ENCODE measurements at places on chromosomes 12 and 14.

- no peak for DNase-seq
These were observed 100.5 kb downstream of the AEBP2 start for GRCh38 chr12:19539836-19540235.

DNA sequence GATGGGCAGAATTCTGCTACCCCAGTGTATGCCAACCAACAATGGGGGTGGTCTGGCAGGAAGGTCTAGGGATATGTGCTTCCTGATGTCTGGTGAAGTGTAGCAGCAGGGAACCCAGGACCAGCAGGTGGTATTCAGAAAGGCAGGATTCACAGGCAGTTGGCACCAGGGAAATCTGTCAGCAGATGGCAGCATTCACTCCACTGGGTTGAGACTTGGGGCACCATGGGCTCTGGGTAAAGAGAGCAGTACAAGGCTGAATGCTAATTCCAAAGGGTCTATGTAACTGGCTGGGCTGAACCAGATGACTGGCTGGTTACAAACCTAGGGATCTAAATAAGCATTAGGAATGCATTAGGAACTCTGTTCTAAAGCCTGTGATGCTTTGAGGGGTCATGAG, 466.9 kb upstream of the STXBP6 start:
- DNase-seq = no peak

- no peak for DNase-seq
These were observed 112.8 kb upstream of the IFNG-AS1 start for GRCh38 chr12:67876305-67876915.

DNA sequence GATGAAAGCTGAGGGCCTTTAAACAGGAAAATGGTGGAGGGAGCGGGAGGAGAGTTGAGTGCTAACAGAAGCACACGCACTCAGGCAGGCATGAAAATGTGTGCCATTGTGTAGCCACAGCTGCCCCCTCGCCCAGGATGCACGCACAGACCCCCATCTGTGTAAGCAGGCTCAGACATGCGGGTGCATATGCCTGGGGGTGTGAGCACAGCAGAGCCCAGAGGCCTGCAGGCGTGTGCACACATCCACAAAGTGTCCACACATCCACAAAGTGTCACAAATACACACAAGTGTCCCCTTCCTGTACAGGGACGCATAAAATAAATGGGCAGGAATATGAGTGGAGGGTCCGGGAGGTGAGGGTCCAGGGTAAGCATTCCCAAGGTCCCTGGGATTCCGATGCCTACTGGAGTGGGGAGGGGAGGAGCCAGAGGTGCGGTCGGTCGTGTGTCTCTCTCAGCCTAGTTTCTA, 805 bp upstream of the KRT7 start:
- DNase-seq = no peak

DNA sequence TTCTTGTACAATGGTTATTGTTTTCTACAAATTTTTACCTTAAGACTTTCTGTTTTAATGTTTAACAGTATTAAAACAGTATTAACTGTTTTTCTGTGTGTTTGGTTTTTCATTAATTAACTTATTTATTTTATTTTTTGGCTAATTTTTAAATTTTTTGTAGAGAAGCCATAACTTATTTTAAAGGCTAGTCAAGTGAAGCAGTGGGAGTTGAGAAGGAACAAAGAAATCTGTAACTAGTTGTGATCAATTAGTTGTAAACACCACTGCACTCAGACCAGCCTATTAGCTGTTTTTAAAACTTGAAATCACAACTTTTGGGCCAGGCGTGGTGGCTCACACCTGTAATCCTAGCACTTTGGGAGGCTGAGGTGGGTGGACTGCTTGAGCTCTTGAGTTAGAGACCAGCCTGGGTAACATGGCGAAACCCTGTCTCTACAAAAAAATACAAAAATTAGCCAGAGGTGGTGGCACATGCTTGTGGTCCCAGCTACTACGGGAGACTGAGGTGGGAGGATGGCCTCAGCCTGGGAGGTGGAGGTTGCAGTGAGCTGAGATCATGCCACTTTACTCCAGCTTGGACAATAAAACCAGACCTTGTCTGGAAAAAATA, 50.9 kb upstream of the HECTD1 start:
- no peak for DNase-seq

DNA sequence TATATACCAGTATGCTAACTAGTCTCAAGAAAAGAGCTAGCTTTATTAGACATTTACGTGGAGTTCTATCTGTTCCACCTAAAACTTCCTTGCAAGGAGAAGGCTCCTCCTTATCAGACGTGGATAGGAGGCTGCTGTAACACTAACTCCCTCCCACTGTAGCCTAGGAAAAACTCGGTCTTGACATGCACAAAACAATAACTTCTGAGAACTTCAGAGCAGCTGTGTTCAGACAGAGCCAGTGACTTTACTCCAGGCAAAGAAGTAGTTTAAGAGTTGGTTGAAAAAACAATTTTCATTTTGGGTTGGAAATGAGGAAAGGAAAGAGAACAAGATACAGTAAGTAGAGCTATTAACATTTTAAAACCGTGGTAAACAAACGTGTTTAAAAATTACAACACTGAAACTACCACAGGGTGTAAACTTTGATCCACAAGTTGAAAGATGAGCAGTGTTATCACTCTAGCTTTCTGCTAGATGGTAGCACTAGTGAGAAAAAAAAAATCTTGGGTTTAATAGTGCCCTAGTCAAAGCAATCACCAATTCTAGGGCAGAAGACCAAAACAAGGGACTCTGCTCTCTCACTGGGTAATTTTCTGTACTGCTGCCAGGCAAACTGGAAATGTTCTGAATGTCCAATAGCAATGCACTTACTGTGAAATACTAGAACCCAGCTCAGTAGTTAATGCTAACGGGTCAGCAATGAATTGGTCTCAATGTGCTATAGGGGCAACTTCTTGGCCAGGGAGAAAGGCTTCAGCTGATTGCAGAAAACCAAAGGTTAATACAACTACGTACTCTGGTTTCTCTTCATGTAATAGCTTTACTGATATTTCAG, 2.4 kb downstream of the ATF7 start:
- DNase-seq = no peak

GRCh38 chr12:54306925-54307741, 6.3 kb upstream of the NFE2 start:
- no peak for DNase-seq
